ENCODE measurements at places on chromosomes 4 and X.

- DNase-seq, result no peak
Measured at GRCh38 chrX:38679695-38680094, 118.4 kb downstream of the TSPAN7 start.

DNA sequence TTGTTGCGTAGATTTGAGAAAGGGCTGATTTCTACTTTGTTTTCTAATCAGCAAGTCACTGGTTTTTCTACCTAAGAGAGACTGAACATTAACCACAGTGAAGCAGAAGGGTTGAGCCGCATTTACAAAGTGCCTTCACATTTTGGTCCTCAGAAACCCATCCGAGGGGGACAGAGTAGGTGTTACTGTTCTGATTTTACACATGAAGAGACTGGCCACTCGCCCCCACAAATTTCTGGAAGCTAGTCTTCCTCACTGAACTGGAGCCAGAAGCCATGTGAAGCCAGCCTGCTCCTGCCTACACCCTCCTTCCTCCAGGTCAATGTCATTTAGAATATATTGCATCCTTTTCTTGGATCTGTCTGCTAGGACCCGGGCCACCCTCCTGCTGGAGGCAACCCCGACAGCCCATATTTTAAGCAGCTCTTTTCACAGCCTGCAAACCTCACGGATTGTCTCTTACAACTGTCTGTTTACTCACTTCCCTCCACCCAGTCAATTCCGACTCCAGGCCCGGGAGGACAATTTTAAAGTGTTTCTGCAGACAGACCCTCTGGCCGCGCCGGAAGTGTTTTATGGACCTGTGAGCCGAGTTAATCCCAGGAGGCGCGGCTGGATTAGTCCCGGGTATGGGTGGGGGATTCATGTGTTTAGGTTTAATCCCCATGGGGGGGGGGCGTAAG, 73.2 kb upstream of the BCOR start:
- no peak for DNase-seq

GRCh38 chr4:138728566-138728965, 287.0 kb upstream of the NOCT start:
- no peak for DNase-seq

- no peak for DNase-seq
Measured at GRCh38 chr4:24771241-24771640, 24.1 kb upstream of the SOD3 start.

- DNase-seq, result no peak
Measured at GRCh38 chr4:126354784-126355183, 1040.0 kb downstream of the FAT4 start.

DNA sequence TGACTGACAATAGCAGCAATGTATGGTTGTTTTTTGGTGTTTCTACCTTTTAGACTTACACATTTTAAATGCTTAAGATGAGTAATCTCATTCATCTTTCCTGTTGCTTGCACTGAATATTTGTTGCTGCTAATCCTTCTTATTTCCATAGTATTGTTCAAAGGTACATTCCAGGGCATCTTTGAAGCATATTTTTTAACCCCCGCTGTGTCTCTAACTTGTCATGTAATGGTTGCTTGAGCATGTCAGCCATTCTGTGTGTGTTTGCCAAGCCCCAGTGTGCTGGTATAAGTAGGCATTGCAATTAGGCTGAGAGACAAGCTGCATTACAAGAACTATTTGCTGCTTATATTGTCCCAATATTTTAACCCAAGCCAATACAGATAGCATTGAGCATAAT, 87.9 kb downstream of the IL1RAPL1 start:
- DNase-seq, result no peak

DNA sequence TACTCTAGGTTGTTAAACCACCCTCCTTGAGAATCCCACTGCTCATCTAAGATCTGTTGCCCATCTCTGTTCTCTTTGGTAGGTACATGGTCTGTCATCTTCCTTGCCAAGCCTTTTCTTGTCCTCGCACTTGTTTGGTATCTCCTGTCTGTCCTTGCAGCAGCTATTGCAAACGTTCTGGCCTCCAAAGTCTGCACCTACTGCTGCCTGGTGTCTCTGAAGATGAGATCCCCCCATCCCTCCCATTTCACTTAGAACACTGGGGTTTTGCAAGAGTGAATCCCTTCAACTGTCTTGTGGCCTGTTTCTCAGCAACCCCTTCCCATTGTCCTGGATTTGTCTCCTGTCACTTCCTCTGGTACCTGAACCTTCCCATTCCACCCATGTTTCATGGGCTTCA, 673 bp downstream of the CNGA2 start:
- no peak for DNase-seq

- no peak for DNase-seq
Measured at GRCh38 chr4:71133491-71133890, 140.0 kb downstream of the DCK start.

- DNase-seq, result no peak
Measured at GRCh38 chr4:76426272-76426671, 5.3 kb upstream of the CCDC158 start.

DNA sequence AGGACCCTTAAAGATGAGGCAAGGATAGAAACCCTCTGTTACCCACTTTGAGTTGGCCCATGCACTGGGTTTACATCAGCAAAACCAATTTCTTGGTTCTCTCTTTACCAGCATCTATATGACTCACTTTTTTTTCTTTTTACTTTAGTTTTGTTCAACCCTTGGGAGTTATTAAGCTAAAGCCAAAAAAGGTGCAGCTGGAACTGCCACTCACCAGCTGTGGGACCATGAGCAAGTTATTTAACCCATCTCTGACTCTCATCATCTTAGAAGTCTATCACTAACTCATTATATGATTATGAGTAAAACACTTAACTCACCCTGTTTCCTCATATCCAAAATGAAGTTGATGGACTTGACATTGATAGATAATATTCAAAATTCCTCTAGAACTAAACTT, 53.4 kb downstream of the GABRB1 start:
- DNase-seq, result no peak

GRCh38 chr4:137408527-137409177, 123.6 kb downstream of the PCDH18 start:
- DNase-seq, result no peak

GRCh38 chr4:15783676-15784075, 5.5 kb downstream of the CD38 start:
- DNase-seq, result no peak

DNA sequence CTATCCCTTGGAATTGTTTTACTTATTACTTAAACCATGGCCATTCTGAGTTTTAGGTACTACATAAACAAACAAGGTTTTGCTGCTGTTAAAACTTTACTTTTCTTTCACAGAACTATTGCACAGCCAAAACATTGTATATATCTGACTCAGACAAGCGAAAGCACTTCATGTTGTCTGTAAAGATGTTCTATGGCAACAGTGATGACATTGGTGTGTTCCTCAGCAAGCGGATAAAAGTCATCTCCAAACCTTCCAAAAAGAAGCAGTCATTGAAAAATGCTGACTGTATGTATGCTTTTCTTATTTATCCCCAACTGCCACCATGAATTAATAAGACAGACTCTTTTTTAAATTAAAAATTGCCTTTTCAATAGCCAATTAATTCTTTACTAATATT, 69.8 kb downstream of the CCKAR start:
- DNase-seq, result no peak

- no peak for DNase-seq
Measured at GRCh38 chr4:109185548-109185947, 116.9 kb downstream of the COL25A1 start.

- no peak for DNase-seq
Measured at GRCh38 chr4:133439830-133440229, 290.7 kb downstream of the PCDH10 start.

DNA sequence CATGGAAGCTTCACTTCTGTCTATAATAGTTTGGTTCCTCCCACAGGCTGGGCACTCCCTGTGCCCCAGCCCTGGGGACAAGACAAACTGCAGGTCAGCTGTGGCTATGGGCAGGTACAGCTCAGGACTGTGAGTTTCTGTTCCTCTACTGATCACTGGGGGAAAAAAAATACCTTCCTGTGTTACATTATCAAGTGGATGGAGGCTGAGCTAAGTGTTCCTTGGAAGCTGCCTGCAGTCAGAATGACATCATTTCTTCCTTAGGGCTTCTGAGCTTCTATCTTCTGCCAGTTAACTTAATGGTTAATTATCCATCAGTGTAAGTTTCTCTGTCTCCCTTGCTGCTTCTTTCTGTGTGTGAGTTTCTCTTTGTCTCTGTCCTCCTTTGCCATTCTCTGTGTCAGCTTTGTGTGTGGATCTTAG, 4.6 kb downstream of the RAB33A start:
- DNase-seq, result no peak

GRCh38 chr4:111957997-111958396, 187.3 kb upstream of the FAM241A start:
- DNase-seq, result no peak

GRCh38 chrX:9369802-9370291, 95.0 kb upstream of the TBL1X start:
- DNase-seq, result no peak

DNA sequence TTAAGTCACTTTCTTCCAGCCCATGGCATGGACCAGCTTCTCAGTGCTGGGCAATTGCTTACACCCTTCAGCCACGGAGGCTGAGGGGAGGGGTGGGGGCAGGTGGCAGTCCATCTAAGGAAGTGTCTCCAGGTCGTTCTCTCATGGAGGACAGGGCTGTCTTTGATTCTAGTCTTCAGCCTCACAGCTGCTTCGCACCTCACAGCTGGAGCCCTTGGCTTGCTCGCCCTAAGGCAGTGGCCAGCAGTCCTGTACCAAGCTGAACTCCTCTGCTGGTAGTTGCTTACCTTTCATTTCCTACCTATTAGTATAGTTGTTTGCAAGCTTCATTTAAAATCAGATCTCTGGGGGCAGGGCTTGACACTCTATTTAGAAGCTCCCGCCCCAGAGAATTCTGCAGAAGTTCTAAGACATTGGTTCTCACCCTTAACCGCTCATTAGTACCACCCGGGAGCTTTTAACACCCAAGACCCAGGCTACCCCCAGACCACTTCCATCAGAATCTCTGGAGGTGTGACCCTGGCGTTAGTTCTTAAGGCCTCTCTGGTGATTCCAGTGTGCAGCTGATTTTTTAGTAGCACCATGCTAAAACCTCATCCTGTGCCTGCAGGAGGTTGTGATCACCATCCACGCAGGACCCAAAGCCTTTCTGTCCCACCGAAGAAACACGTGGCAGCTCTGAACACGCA, 386.8 kb downstream of the UNC5C start:
- DNase-seq, result no peak

- DNase-seq, result no peak
Measured at GRCh38 chrX:13000301-13000811, 25.4 kb downstream of the TMSB4X start.

DNA sequence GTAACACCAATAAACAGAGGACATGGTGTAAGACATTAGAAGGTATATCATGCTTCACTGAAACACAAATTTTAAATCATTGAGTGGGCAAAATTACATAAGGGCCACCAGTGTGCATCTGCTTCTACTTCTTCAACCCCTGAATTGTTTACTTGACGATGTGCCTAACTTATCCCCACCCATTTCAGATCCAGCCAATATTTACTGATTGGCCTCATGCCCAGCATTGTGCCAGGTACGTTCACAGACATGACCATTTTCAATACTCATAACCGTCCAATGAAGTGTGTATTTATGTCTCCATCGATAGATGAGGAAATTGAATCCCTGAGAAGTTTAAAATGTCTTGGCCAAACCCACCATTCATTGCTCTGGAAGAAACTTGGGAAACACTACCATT, 208.3 kb upstream of the MID1 start:
- no peak for DNase-seq

GRCh38 chrX:8306291-8306925, 135.3 kb upstream of the VCX2 start:
- no peak for DNase-seq

DNA sequence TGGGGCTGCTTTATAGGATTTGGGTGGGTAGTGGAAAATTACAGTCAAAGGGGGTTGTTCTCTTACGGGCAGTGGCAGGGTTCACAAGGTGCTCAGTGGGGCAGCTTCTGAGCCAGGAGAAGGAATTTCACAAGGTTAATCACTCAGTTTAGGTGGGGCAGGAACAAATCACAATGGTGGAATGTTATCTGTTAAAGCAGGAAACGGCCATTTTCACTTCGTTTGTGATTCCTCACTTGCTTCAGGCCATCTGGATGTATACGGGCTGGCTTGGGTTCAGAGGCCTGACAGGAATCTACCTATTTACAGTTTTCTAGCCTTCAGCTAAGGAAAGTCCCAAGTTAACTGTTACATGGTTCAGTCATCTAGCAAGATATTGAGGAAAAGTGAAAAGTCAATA, 1003.5 kb downstream of the STPG2 start:
- DNase-seq, result no peak

DNA sequence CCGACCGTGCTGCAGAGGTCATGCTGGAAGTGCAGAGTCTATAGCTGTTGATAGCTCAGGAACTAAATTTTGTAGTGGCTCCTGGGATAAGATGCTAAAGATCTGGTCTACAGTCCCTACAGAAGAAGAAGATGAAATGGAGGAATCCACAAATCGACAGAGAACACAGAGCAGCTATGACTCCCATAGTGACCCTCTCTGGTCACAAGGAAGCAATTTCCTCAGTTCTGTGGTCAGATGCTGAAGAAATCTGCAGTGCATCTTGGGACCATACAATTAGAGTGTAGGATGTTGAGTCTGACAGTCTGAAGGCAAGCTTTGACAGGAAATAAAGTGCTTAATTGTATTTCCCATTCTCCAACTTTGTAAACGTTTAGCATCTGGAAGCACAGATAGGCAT, 8.8 kb downstream of the MANBA start:
- DNase-seq, result no peak

GRCh38 chrX:10923466-10923865, 187.7 kb upstream of the HCCS start:
- no peak for DNase-seq

DNA sequence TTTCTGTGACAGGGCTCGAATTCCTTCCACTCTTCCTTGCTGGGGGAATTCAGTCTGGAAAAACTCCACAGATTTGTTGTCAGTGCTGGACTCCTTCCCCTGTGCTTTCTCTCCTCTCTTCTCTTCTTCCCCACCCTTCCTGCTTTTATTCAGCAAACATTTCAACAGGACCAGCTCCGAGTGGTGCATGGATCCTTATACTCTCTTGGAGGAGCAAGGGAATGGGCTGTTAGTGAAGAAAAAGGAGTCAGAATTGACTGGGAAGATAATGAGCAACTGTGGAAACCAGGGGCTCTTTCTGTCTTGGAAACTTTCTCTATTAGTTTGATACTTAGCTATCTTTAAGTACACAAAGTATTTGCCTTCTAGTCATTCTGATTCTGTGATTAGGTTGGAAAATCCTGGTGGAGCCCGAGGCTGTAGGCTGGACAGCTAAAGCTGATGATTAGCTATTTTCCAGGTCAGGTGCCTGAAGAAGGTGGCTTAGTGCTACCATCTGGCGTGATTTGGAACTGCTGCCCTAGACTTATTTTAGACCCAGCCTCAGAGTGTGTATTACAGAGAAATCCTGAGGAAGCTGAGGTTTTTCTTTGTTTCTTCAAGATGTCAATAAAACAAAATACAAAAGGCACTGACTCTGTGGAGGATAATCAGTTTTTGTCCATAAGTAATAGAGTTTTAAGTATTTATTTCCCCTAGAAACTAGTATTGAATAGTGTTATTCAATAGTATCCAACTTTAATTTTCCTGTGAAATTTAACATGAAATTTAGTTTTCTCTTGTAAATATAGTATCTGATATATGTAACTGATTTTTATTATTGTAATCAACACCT, 38.4 kb downstream of the NAP1L5 start:
- peak; percentile 78 for DNase-seq
